ENCODE measurements at places on chromosomes 1 and 21.

GRCh38 chr1:231465051-231465450 is 43.0 kb upstream of the EGLN1 start:
- no peak for DNase-seq

DNA sequence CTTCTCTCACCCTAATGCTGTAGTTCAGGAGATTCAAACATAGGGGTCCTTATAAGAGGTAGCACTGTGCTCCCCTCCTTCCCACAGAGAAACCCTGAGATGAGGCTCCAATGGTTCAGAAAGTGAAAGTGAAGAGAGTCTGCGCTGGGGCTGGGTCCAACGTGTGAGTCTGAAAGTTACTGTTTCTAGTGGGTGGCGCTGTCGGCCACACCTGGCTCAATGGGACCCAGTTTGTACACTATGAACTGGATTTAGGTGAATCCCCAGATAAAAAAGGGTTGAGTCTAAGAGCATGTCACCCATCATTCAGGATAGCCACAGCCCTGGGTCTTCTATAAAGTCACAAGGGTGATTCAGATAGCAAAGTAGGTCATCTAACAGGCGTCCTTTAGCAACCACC is 2.8 kb downstream of the SMCP start:
- no peak for DNase-seq

DNA sequence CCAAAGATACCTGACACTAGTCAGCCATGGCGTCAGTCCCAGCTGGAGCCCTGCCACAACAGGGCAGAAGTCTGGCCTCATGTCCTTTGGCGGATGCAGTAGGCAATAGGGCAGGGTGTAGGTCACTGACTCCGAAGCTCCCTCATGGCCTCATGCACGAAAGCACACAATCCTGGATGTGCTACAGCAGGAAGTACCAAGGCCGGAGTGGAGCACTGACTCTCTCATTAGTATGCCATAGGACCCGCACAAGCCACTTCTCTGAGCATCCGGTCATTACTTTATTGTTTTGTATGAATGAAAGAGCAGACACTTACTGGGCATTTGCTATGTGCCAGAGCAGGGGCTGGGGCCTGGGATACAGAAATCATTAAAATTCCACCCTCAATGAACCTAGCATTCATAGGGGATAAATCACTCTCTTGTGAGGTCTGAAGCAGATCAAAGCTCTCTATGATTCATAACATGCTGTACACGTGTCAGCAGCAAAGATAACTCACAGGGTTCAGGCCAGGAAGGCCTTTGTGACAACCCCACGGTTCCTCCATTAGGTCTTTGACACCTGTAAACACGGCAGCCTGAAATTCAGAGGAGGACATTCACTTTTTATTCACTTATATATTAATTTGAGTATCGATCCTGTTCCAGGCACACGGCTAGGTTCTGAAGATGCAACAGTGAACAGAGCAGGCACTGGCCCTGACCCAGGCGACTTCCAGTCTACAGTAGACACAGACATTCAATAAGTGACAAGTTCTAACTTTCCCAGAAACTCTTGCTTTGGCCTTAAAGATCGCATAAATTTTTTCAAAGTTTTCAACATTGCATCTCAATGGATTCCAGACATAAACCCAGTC is 357.9 kb upstream of the USP24 start:
- DNase-seq = no peak

GRCh38 chr21:16156841-16157489 is 427.2 kb downstream of the USP25 start:
- no peak for DNase-seq

DNA sequence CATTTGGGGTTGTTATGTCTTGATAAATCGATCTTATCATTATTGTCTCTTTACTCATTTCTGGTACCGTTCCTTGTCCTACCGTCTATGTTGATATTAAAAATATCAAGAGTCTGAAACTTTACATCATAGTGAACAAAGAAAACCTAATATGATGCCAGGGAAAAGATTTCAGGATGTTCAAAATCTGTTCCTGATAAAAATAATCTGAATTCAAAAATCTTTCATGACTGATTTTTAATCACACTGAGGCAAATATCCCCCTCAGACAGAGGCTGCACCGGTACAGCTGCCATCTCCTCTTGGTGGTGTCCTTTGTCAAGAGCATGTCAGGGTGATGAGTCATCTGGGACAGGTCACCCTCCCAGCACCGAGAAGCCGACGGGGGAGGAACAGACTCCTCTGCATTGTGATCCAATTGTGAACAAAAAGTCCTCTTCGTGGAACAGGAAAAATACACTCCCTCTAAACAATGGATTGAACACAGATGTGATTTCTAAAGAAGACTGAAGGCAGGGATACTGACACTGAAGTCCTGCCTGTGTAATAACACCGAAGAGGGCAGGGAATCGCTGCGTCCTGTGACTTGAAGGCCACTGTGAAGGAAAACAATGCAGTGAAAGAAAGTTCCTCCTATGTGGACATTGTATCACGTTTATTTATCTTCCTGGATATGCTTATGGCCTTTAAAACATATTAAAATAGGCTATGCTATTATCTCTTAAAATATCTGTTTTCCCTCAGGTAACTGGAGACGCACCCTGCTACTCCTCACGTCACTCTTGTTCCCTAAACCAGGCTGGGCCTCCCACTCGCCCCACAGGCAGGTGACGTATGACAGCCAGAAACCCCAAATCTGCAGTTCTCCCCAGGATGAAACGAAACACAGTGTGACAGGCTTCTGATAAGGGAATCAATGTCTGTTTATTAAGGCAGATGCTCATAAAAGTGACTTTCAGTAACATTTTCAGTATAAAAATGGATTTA is 4.3 kb upstream of the SPATC1L start:
- DNase-seq = no peak

DNA sequence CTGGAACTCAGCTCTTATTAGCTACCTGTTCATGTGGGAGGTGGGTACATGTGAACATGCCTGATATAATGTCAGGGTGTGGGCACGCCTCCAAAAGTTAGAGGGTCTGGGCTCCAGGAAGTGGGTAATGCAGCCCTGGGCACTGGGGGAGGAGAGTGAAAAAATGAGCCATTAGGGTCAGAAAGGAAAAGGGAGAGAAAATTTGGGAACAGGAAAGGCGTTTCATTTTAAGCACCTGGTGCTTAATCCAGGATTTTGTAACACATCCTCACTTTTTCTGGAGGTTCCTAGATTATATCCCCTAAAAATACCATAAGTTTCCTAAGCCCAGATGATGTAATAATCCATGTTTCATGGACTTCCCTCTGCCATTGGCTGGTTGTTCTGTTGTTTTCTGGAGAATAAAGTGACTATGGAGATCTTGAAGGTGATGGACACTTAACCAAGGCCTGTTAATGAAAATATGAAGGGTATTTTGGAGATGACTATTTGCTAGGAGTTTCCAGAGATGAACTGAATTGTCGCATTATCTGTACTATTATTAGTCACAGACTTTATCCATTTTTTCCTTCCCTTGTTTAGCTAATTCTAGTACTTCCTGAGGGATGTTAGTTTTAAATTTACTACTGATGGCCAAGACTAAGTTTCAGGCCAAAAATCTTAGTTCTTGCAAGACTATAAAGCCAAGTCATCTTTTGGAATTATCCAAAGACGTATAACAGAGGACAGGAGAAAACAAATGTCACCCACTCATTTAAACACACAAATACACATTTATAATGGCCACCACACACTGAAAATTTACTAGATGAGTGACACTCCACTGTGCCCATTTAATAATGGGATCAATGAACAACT is 24.4 kb upstream of the TARBP1 start:
- DNase-seq = no peak

DNA sequence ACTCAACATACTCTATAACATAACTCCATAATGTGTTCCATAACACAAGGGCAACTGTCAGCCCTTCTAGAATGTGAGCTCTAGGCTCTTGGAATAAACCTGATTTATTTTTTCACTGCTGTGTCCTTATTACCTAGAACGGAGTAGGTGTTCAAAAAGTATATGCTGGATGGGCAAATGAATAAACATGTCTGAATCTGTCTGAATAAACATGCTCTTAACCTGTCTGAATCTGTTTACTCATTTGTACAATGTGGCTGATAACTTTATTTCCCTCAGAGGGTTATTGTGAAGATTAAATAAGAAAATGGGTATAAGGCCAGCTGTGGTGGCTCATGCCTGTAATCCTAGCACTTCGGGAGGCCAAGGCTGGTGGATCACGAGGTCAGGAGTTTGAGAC is 42.3 kb downstream of the AZIN2 start:
- no peak for DNase-seq

GRCh38 chr1:14623090-14623489 is 24.6 kb downstream of the KAZN start:
- DNase-seq = no peak

GRCh38 chr21:24118738-24119459 is 1488.4 kb downstream of the MRPL39 start:
- no peak for DNase-seq

GRCh38 chr1:172724765-172725613 is 66.1 kb downstream of the FASLG start:
- peak; percentile 29 for DNase-seq

- DNase-seq = peak; percentile 26
These were observed 136.1 kb upstream of the HOOK1 start for GRCh38 chr1:59678493-59679228.

GRCh38 chr1:201468501-201468843 is 516 bp downstream of the PHLDA3 start:
- DNase-seq = no peak

- DNase-seq = no peak
These were observed 12.2 kb downstream of the SH3BP5L start for GRCh38 chr1:248813546-248813945.

- DNase-seq = no peak
These were observed 197.8 kb downstream of the LYPLAL1 start for GRCh38 chr1:219371471-219371870.

DNA sequence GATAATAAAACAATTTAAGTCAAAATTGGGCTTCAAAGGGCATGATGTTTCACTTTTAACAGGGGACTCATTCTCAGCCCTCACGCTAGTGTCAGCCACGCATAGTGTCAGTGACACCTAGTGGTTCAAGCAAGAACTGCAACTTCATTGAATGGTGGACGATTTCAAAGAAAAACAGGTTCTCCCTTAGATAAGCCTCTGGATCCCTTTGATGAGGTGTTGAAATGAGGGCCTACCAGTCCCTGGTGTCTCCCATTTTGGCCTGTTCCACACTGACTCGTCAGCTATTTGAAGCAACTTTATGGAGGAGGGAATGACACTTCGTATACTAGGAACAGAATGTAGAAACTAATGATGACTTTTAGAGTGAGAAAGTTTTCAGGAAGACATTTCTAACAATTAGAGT is 56.2 kb downstream of the FCRL5 start:
- peak; percentile 25 for DNase-seq

DNA sequence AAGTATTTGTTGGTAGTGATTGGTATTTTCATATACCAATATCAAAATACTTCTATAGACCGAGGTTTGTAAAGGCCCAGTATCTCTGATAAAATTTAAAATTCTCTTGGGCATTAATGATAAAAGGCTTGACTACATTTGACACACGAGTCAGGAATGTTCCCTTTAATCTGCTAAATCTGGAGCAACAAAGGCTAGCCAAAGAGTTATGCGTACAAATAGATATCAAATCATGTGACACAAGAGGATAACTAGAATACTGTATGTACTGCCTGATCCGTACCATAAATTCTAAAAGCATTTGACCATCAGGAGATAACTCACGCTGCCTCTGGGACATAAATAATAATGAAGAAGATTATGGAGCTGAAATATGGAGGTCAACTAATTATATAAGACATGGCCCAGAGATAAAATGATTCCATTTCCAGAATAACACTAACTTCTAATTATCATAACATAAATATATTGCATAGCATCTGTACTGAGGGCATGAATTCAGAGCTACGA is 64.2 kb upstream of the SH3GLB1 start:
- DNase-seq = no peak

- no peak for DNase-seq
These were observed 60.5 kb downstream of the ATP1A1 start for GRCh38 chr1:116433275-116434257.

GRCh38 chr1:107263291-107263915 is 122.6 kb downstream of the NTNG1 start:
- DNase-seq = no peak

GRCh38 chr1:203229471-203230135 is at the start of gene CHIT1:
Gene CHIT1 (minus strand): TSS chr1:203229673. CDS start chr1:203229636, 37 bp downstream.
- no peak for DNase-seq

GRCh38 chr1:208154040-208154439 is 90.1 kb downstream of the PLXNA2 start:
- no peak for DNase-seq

- no peak for DNase-seq
These were observed 246.9 kb upstream of the ST6GALNAC5 start for GRCh38 chr1:76620371-76620770.

DNA sequence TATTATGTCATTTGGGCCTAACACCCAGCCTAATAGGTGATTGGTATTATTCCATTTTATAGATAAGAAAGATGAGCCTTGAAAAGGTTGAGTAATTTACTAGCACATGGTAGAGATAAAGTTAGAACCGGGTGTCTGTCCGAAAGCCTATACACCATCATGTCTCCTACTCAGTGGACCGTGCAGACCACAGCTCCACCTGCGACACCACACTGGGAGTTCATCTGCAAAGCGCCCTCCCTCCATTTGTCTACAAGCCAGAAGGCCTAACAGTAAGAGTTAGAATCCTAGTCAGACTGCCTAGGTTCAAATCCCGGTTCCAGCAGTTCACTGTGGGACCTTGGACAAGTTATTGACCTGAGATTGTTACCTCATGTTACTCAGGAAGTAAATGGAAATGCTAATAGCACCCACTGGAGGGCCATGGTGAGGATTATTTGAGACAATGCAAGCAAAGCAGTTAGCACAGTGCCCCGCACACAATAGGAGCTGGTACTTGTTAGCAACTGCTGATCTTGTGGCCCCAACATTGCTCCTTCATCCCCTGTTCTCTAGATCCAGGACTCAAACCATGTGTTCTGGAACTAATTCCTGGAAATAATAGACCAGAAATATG is 20.5 kb downstream of the ARMH1 start:
- DNase-seq = no peak

DNA sequence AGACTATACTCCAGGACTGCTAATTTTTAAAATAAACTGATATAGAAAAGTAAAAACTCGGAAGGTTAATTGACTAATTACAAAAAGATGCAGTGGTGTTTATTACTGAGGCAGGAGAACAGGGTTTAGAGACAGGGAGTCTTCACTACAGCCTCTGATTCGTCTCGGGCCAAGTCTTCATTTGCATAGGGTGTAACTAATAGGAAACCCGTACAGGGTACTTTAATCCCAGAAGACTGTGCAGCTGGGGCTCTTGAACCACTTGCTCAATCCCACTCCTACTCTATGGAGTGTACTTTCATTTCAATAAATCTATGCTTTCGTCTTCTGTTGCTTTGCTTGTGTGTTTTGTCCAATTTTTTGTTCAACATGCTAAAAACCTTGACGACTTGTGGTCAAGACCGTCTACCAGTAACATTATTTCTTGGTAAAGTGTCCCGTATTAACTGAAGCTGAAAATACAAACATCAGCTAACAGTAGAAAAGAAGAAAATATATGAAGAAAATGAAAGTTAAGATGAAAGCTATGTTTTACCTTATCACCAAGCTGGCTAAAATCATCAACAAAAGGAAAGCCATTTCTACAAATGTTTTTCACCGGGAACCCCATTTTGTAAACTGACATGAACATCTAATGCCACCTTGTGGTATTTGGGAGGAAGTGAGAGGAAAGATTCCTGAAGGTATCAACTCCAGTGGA is 8.0 kb downstream of the SDHB start:
- no peak for DNase-seq

GRCh38 chr1:225677350-225678124 is 24.6 kb upstream of the ENAH start:
- no peak for DNase-seq
